ENCODE measurements at places on chromosomes 11 and 22.

DNA sequence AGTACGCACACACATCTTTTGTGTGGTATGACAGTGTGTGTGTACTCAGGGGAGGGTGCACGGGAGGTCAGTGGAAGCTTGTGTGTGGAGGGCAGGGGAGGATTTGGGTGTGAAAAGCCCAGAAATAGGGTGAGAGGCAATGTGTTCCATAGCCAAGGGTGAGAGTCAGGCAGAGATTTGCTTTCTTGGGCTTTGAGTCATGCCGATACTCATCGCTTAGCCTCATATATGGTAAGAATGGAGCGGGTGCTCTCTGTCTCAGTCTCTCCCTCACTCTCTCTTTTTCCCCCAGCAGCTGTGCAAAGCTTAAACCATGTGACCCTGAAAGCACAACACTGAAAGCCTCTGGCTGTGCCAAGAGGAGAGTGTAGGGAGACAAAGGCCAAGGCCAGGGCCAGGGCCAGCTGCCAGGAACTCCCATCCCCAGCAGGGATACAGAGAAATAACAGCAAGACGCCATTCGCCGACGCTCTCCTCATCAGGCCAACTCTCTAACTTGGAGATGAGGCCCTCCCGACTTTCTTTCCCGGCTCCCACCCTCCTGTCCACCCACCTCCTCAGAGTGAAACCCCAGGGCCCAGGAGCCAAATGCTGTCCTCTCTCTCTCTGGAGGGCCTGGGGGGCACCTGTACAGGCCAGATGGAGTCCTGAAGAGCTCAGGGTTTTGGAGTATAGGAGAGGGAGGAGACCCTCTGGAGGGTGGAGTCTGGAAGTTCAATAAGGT, 20.3 kb upstream of the MICAL3 start:
- no peaks in the 10 kb centered on the region for H3K36me3 ChIP-seq
- H3K27me3 ChIP-seq, result no peaks in the 10 kb centered on the region
- no peak overlapping the region for H3K27ac ChIP-seq
- no peak overlapping the region for H3K4me3 ChIP-seq
- DNase-seq, result no peak

DNA sequence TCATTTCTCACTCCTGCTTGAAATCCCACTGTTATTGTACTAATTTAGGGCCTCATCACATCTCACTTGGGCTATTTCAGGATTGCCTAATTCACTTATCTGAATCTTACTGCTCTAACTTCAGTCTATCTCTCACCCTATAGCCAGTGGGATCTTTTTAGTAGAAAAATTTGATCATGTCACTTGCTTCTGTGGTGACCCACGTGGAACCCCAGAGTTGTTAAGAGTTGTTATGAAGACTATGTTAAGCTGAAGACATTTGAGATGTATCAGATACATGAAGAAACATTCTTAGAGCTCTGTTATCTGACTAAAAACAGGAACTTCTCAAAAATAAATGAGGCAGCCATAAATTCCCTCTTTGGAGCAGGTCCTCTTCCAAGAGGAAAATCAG, 1375.6 kb upstream of the TENM4 start:
- no peaks in the 10 kb centered on the region for H3K36me3 ChIP-seq
- no peak overlapping the region for H3K4me3 ChIP-seq
- no peak for DNase-seq
- H3K4me1 ChIP-seq, result no peaks in the 10 kb centered on the region
- H3K27me3 ChIP-seq, result no peaks in the 10 kb centered on the region

DNA sequence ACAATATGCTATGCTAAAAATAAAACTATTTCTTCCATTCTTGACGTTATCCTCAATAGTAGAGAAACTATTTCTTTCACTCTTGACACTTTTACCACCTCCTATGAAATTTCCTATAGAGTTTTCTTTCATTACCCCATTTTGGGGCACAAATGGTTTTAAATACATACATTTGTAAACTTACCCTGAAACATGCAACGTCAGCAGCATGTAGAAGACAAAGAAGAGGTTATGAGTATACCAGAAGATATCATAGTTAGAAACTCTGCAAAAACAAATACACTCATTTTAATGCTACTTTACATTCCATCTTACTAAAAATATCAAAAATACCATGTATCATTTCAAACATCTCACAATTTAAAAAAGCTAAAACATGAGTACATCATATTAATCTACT, 69.5 kb downstream of the NOX4 start:
- no peak overlapping the region for H3K4me3 ChIP-seq
- no peak overlapping the region for H3K27ac ChIP-seq
- H3K27me3 ChIP-seq, result no peaks in the 10 kb centered on the region
- DNase-seq, result no peak
- H3K36me3 ChIP-seq, result no peaks in the 10 kb centered on the region
- no peaks in the 10 kb centered on the region for H3K4me1 ChIP-seq

- no peak overlapping the region for H3K27ac ChIP-seq
- DNase-seq, result no peak
- H3K36me3 ChIP-seq, result no peaks in the 10 kb centered on the region
- no peak overlapping the region for H3K4me3 ChIP-seq
- H3K27me3 ChIP-seq, result no peaks in the 10 kb centered on the region
These were observed 15.7 kb downstream of the PLAAT3 start for GRCh38 chr11:63598556-63598955.

- DNase-seq, result peak; percentile 54
- no peaks in the 10 kb centered on the region for H3K36me3 ChIP-seq
- H3K27me3 ChIP-seq, result no peaks in the 10 kb centered on the region
- no peaks in the 10 kb centered on the region for H3K4me1 ChIP-seq
These were observed 3.6 kb upstream of the CCDC81 start for GRCh38 chr11:86370922-86371594.
